ENCODE measurements at places on chromosomes 4 and X.

DNA sequence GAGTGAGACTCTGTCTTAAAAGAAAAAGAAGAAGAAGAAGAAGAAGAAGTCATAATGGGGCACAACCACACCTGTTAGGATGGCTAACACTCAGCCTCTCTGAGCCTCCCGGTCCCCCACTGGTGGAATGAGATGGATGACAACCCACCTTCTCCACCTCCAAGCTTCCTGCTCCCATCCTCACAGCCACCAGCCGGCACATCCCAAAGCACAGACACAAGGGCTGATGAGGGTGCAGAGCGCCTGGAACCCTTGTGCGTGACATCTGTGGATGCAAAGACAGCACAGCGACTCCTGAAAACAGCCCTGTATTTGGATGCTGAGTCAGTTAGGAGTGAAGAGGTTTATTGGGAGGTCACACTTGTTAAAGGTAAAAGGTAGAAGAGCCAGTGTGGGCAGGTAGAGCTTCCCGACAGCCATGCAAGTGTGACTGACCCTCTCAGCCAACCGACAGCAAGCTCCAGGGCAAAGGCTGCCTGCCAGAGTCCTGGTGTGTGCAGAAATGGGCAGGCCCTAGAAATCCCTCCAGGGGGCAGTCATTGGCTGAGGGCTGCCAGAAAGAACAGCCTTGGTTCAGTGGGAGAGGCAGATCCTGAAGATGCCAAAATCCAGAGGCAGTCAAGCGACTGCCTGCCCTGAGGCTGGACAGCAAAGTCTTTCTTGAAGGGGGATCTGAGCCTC lies 26.6 kb upstream of the MAN2B2 start:
- peak; percentile 32 for DNase-seq

DNA sequence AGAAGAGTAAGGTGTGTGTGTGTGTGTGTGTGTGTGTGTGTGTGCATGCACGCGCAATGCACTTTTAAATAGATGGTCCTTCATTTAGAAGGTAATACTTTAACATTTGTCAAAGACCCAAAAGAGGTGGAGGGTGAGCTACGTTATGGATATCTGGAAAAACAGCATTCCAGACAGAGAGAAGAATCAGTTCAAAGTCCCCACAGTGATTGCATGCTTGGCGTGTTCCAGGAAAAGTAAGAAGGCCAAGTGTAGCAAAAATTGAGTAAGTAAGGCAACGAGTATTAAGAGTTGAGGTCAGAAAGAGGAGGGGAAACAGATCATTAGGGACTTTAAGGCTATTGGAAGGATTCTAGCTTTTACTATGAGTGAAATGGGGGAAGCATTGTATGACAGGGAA lies 21.9 kb upstream of the GABRE start:
- DNase-seq = no peak

DNA sequence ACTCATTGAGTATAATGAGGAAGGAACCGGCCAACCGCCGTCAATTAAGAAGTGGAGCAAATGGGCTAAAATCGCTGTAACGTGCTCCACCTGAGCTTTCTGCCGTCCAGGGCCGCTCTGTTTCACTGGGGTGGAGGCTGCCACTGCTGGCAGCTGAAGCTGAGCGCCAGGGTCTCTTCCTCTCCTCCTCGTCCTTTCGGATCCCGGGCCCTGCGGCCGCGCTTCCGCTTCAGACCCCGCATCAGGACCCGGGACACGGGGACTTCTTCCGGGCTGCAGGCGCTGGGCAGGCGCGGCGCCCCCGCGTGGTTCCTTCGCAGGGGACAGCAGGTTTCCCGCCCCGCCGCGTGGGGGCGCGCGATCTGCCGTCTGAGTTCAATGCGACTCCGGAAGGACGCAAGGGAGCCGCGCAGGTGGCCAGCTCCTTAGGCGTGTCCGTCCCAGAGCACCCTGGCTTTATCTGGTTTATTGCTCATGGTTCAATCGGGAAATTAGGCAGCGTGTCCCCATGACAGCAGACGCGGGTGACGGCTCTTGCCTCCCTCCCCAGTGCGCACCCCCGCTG lies 519.8 kb downstream of the TRIML1 start:
- DNase-seq = no peak

DNA sequence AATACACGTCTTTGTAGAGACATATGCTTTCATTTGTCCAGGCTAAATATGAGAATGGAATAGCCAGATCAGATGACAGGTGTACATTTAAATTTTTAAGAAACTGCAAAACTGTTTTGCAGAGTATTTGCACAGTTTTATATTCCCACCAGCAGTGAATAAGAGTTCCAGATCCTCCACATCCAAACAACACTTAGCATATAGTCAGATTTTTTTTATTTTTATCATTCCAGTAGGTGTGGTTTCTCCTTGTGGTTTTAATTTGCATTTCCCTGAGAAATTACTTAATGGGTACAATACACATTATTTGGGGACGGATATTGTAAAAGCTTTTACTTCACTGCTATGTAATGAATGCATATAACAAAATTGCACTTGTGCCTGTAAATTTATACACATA lies 56.7 kb upstream of the IRF2 start:
- no peak for DNase-seq

- no peak for DNase-seq
Observed at GRCh38 chr4:39054497-39054896, 7.5 kb upstream of the KLHL5 start.

DNA sequence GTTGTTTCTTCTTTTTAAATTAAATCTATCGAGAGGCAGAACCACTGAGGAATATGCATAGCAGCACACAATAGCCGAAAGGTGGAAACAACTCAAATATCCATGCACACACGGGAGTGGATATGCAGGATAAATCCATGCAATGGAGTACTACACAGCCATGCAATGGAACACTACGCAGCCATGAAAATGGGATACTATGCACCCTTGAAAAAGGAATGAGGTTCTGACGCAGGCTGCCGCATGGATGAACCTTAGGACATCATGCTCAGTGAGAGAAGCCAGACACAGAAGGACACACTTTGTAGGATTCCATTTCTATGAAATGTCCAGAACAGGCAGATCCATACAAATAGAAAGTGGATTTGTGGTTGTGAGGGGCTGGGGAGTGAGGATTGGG lies 18.4 kb upstream of the P2RY8 start:
- DNase-seq = no peak

DNA sequence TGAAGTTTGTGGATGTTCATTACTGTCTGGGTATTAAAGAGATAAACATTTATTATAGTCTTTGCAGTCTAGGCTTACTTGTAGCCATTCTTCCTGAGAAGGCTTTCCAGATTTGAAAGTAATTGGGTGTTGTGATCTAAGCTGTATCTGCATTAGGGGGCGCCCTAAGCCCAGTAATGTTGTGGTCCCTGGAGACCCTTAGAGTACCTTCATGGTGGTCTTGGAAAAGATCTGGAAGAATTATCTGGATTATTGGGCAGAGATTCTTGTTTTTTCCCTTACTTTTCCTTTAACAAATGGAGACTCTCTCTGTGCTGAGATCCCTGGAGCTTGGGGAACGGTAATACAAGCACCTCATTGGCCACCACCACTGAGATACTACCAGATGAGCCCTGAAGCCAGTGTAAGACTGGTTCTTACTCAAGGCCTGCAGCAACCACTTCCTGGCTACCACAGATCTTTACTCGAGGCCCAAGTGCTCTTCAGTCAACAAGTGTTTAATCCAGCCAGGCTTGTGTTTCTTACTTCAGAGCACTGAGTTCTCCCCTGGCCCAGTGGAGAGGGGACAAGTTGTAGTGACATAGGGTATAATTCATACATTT lies 63.1 kb downstream of the RTL3 start:
- DNase-seq = no peak

GRCh38 chrX:130770615-130771014 lies 132.4 kb downstream of the ENOX2 start:
- no peak for DNase-seq

GRCh38 chr4:62170235-62170634 lies 970.1 kb downstream of the ADGRL3 start:
- DNase-seq = no peak

GRCh38 chrX:154450312-154450711 lies 6.4 kb downstream of the FAM50A start:
- no peak for DNase-seq

GRCh38 chr4:108519911-108520601 lies 100.3 kb upstream of the RPL34 start:
- DNase-seq = no peak

DNA sequence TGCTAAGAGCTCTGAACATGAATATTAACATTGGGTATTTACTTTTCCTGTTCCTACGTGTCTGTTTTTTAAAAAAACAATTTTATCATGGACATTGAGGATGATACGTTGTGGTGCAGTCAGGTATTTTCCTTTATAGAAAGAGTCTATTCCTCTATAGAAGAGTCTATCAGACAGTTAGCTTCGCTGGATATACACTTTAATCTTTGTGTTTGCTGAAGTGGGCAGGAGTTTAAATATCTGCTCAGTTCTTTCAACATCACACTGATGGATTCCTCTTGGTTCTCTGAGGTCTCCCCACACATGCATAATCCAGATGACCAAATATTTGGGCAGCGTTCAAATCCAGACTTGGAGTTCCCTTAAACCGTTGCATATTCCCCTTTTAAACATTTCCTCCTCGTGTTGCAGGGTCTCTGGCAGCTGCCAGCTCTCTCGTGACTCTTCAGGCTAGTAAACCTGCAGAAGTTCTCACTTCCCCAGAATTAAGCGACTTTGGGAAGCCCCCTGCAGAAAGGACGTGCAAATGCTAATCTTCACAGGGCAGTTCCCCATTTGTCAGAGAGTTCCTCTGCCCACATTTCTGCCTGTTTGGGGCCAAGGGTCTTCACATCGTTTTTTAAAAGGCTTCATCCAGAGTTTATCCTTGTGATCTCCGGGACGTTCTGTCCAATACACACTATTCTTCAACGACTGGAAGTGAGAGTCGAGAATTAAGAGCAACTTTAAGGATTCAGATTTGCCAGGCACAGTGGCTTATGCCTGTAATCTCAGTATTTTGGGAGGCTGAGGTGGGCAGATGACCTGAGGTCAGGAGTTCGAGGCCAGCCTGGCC lies 20.5 kb upstream of the DHRSX start:
- no peak for DNase-seq

GRCh38 chr4:15714141-15714540 lies 11.3 kb downstream of the BST1 start:
- DNase-seq = no peak

GRCh38 chrX:3585719-3586118 lies 127.7 kb downstream of the PRKX start:
- DNase-seq = no peak

DNA sequence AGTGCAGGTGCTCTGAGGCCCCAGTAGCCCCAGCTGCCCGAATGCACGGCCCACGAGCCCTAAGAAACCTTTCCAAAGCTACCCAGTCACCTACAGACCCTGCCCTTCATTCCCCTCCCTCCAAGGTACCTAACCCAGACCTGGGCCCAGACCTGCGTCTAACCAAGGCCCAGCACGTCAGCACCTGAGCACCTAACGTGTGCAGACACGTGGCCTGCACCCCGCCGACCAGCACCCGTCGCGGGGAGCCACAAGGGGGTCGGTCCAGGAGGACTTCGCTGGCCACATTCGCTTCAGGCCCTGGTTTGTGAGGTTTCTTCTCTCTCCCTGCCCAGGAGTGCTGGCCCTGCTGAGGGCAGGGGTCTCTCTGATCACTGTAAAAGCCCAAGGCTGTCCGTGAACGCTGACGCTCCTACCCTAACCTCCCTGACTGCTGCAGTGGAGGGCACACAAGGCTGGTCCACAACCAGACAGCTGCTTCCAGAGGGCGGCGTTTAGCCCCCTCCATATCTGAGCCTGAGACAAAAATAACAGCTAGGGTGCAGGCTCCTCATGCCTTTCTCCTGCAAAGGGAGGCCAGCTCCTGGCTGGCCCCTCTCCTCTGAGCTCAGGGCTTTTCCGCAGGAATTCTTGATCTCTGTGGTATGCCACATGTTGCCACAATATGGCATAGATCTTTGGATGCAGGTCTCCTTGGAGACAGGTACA lies 31.8 kb downstream of the WDR1 start:
- no peak for DNase-seq

GRCh38 chrX:74931214-74931613 lies 6.0 kb upstream of the NEXMIF start:
- peak; percentile 2 for DNase-seq

DNA sequence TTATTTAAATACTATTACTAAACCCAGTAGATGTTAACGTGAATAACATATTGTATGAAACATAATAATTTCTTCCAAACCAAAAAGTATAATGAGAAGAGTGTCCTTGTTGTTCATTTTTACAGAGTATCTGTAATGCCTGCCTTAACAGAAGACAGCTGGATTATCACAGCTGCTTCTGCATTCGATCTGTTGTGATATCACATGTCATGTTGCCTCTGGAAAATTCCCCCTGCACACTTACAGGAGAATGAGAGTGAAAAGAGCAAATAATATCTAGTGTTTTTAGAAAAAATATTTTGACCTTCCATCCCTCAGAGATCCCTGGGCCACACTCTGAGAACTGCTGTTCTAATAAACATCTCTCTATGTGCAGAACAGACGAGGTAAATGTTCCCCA lies 240.1 kb upstream of the NOCT start:
- no peak for DNase-seq

DNA sequence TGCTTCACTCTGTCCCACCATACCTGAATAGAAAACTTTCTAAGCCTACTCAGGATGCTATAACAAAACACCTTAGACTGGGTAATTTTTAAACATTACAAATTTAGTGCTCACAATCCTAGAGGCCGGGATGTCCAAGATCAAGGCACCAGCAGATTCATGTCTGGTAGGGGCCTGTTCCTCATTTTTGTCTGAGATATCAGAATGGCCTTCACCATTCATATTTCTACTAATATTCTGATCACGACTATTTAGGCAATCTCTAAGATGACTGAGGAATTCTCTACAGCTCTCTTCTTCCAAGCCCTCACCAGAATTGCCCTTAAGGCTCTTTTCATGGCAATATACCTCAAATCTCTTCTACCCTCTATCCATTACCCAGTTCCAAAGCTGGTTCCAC lies 77.4 kb upstream of the NRK start:
- no peak for DNase-seq

- no peak for DNase-seq
Observed at GRCh38 chr4:53635697-53636483, 44.6 kb upstream of the LNX1 start.

GRCh38 chr4:113758372-113758771 lies 3.2 kb downstream of the CAMK2D start:
- DNase-seq = no peak

GRCh38 chr4:4334798-4335520 lies 44.9 kb downstream of the ZBTB49 start:
- peak; percentile 63 for DNase-seq

- DNase-seq = no peak
Observed at GRCh38 chr4:108337923-108338322, 169.2 kb upstream of the LEF1 start.

DNA sequence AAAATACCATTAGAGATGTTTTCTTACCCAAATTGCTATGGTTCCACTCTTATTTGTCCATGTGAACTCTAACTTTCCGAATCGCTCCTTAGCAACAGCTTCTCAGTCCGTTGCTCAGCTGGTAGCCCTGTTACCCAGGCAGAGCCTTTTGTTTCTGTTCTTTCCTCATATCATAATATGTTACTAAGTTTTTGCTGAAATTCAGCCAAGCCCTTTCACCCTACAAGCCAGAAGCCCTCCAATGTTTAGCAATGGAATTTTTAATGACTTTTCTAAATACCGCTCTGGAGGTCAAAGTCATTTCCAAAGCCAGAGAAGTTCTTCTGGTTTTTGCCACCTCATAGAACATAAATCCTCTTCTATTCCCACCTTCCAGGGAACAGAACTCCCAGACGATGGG lies 1029.5 kb downstream of the C4orf33 start:
- no peak for DNase-seq
